ENCODE measurements at places on chromosomes 6 and 20.
A peak's percentile ranks its signal among the peaks of the same experiment; 100 is the strongest.

DNA sequence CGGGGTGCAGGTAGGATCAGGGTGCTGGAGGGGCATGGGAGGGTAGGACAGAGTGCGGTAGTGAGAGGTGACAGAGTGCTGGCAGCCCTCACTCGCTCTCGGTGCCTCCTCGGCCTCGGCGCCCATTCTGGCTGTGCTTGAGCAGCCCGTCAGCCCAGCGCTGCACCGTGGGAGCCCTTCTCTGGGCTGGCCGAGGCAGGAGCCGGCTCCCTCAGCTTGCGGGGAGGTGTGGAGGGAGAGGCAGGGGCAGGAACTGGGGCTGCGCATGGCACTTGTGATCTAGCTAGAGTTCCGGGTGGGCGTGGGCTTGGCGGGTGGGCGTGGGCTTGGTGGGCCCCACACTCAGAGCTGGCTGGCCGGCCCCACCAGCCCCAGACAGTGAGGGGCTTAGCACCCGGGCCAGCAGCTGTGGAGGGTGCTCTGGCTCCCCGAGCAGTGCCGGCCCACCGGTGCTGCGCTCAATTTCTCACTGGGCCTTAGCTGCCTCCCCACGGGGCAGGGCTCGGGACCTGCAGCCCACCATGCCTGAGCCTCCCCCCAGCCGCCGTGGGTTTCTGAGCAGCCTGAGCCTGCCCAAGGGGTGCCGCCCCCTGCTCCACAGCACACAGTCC, 112.8 kb upstream of the DUSP22 start:
- no peak for DNase-seq

GRCh38 chr6:167554854-167555253, 230.0 kb downstream of the TTLL2 start:
- no peak for DNase-seq

- DNase-seq: no peak
Measured at GRCh38 chr20:54254596-54254995, 46.7 kb downstream of the PFDN4 start.

DNA sequence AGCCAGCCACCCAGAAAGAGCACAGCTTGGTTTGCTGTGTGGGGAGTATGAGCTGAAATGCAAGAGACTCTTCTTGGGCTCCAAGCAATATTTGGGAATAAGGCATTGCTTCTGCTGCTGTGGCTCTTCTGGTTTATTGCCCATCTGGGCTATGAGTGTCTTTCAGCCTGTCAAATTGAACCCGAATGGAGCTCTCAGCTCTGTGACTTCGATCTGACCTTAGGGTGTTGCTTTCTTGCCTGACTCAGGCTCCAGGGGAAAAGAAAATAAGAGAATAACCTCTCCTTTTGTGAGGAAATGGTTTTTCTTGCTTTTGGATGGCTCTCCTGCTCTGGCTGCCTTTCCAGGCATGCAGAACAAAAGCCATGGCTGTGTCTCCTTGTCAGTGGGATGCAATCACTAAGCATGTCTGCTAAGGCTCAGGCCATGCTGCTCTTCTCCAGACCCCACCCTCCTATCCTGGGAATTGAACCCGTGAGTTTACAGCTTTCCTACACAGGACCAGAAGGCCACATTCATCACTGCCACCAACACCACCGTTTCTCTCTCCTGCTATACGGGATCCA, 169.4 kb upstream of the JAG1 start:
- DNase-seq: no peak

GRCh38 chr6:68633281-68633971, 1.7 kb upstream of the ADGRB3 start:
- no peak for DNase-seq

GRCh38 chr6:36622901-36623546, 28.9 kb downstream of the SRSF3 start:
- no peak for DNase-seq

DNA sequence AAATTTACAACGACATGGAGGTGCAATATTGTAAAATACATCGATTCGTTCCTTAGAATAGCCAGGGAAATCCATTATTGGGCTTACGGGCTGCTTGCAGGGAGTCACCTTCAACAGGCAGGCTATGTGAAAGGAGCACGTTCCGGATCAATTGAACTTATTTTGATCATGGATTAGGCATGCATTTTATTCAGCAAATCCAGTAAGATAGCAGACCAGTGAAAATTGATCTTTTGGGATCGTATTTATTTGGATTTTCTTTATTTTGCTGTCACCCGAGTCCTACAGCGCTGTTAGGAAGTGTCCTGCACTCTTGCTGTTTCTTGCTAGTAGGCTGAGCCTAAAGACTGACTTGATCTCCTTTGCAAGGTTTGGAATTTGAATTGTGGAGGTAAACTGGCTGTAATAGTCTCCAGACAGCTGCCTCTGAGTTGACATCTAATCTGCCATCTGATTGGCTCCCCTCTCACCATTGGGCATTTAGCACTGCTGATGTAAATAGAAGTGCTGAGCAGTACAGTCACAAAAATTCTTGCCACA, 3.0 kb downstream of the ARID1B start:
- peak; percentile 78 for DNase-seq

DNA sequence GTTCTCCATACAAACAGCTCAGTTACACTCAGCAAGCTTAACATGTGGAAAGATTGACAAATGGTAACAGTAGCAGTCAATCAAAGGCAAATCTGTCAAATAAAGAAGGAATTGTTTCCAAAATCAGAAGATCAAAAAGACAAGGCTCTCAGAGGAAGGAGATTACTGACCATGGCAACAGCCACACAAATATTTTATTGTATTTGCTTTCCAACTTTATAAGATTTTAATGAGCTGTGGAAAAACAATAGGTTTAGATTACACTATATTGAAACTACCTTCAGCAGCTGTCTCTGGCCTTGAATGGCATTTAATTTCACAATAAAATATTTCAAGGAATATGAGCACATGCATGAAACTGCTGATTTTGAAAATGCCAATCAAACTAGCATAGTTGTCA, 1143.9 kb upstream of the GJE1 start:
- DNase-seq: no peak

DNA sequence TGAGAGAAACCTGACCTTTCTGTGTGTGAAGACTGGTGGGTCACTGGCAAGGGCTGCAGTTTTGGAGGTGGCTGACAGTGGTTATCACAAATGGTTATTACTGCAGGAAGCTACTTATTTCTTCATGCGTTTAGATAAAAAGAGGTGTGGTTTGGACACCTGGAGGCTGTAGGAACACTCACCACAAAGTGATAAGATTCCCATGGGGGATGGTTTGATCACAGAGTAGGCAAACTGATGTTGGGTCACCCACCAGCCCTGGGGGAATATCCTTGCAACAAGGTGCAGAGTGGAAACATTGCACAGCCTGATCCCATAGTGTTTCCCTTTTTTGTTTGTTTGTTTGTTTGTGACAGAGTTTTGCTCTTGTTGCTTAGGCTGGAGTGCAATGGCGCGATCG, 33.9 kb upstream of the RNGTT start:
- no peak for DNase-seq

GRCh38 chr20:57412347-57413029, 21.3 kb downstream of the RBM38 start:
- DNase-seq: no peak

GRCh38 chr6:93242049-93242448, 177.3 kb downstream of the EPHA7 start:
- no peak for DNase-seq

Measured in left kidney (tissue), 8 donors.